ENCODE measurements at places on chromosomes 2 and 18.

- no peak for DNase-seq
Measured at GRCh38 chr2:128544321-128545037, 225.8 kb upstream of the HS6ST1 start.

DNA sequence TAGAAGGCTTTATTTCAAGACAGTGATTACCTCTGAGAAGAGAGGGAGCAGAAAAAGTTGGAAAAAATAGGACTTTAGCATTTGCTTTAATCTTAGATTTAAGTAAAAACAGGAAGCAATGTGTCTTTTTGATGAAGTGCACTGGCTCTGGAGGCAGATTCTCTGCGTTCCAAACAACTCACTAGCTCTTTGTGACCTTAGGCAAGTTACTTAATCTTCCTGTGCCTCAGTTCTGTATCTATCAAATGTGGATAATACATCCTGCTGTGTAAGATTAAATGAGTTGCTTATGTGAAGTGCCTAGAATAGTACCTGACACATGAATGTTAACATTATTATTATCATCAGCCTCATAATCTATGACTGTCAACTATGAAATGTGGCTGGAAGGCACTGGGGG is 42.3 kb downstream of the RPRD1A start:
- DNase-seq = no peak

- DNase-seq = no peak
Measured at GRCh38 chr18:3171631-3172030, 48.1 kb downstream of the MYOM1 start.

- no peak for DNase-seq
Measured at GRCh38 chr2:163775304-163775703, 39.5 kb upstream of the FIGN start.

- DNase-seq = no peak
Measured at GRCh38 chr18:79093986-79094385, 24.8 kb downstream of the ATP9B start.

DNA sequence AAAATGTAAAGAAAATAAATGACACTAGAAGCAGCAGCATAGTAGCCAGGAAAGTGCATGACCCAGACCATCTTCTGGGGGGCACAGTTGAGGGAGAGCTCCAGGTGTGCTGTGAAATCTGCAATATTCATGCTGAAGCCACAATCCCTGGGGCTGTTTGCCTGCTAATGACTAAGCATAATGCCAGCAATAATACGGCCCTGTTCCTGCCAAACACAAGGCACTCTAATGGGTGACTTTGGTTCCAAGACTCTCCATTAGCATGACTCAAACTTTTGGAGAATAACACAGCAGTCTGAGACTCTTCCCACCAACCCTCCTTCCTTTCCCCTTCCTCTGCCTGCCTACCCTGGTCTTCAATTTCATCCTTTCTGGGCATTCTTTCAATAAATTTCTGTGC is 77.9 kb upstream of the DOCK10 start:
- DNase-seq = no peak

Data from hematopoietic multipotent progenitor cell treated with erythropoietin and hydrocortisone succinate and interleukin-3 and kit ligand, for 6 days (in vitro differentiated cells).